Vein endothelial cell (primary cell): ENCODE measurements at places on chromosomes 6 and 20. TPM values are rescaled to one million over a fixed set of nuclear protein-coding genes. Genes with fewer than 3 reads are reported as not detected.

MUC22 gene
- not detected in 2 replicates for total RNA-seq

TTBK1 gene
- 0.10 TPM in 1 of 2 replicates, not detected in the other for total RNA-seq

PLN gene
- not detected in 2 replicates for total RNA-seq

PPP1R3G gene
- total RNA-seq: 0.38 and 0.98 TPM in 2 replicates

EHMT2 gene
- total RNA-seq: 37.7 and 51.6 TPM in 2 replicates

STMND1 gene
- not detected in 2 replicates for total RNA-seq

ULBP1 gene
- total RNA-seq: 0.57 and 0.65 TPM in 2 replicates

SGK1 gene
- 171 and 291 TPM in 2 replicates for total RNA-seq

SCUBE3 gene
- 1.3 and 1.7 TPM in 2 replicates for total RNA-seq

GPR6 gene
- not detected in 2 replicates for total RNA-seq

SH3BGRL2 gene
- total RNA-seq: 26.5 and 33.1 TPM in 2 replicates

ADAM33 gene
- total RNA-seq: under 0.01 TPM in 1 of 2 replicates, not detected in the other

CHRNA4 gene
- total RNA-seq: not detected in 2 replicates

CYP21A2 gene
- under 0.01 TPM in 1 of 2 replicates, not detected in the other for total RNA-seq

ACTL10 gene
- 2.8 and 3.3 TPM in 2 replicates for total RNA-seq

NKAIN2 gene
- not detected in 2 replicates for total RNA-seq

ADGRF1 gene
- 0.10 TPM in 1 of 2 replicates, not detected in the other for total RNA-seq

PGBD1 gene
- total RNA-seq: 6.5 and 7.8 TPM in 2 replicates

MAN1A1 gene
- 41.2 and 50.7 TPM in 2 replicates for total RNA-seq

HELZ2 gene
- total RNA-seq: 38.2 and 47.0 TPM in 2 replicates

SLC25A27 gene
- 1.3 and 2.2 TPM in 2 replicates for total RNA-seq

RIPOR2 gene
- total RNA-seq: under 0.01 and 0.10 TPM in 2 replicates

IL17A gene
- total RNA-seq: not detected in 2 replicates

EFCAB8 gene
- under 0.01 TPM in 2 replicates for total RNA-seq

VGLL2 gene
- not detected in 2 replicates for total RNA-seq

CNBD2 gene
- 2.7 and 3.6 TPM in 2 replicates for total RNA-seq

RTF2 gene
- 72.5 and 75.3 TPM in 2 replicates for total RNA-seq

LGSN gene
- total RNA-seq: not detected in 2 replicates

UBD gene
- 3.9 and 7.5 TPM in 2 replicates for total RNA-seq

SLC17A2 gene
- not detected in 2 replicates for total RNA-seq

RSPH3 gene
- 2.7 and 2.9 TPM in 2 replicates for total RNA-seq

ADGB gene
- not detected in 2 replicates for total RNA-seq

SLC39A7 gene
- total RNA-seq: 78.8 and 81.7 TPM in 2 replicates

POPDC3 gene
- 1.3 and 3.0 TPM in 2 replicates for total RNA-seq

ABRACL gene
- 67.0 and 95.8 TPM in 2 replicates for total RNA-seq

SYNDIG1 gene
- total RNA-seq: not detected in 2 replicates

OPN5 gene
- not detected in 2 replicates for total RNA-seq

DEFB125 gene
- total RNA-seq: not detected in 2 replicates

TAGAP gene
- total RNA-seq: not detected in 2 replicates

ARMH2 gene
- not detected in 2 replicates for total RNA-seq

DDO gene
- 0.33 TPM in 1 of 2 replicates, not detected in the other for total RNA-seq

PLG gene
- total RNA-seq: not detected in 2 replicates
